ENCODE measurements at places on chromosomes 13 and 19. TPM values are rescaled to one million over a fixed set of nuclear protein-coding genes. Genes with fewer than 3 reads are reported as not detected.

The GZMM gene
- total RNA-seq = not detected

- no peak for DNase-seq
Measured at GRCh38 chr13:69565334-69565733, 542.3 kb upstream of the ATXN8OS start.

DNA sequence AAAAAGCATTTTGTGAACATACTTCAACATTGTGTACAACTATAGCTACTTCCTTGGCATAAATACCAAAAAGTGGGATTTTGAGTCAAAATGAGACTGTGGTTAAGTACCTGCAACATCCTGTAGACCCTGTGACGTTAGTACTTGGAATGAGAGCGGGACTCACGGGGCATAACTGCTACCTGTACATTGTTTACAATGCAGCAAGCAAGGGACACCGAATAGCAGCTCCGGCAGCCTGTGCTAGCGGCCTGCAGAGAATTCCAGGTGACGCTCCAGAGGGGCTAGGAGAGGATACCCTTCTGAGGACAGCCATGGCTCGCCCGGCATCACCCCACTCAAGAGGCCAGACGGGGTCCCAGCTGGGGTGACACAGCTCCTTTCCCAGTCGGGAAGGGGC is 824 bp upstream of the ZNF331 start:
- no peak for DNase-seq

The CLEC11A gene
- 8.2 TPM for total RNA-seq

DNA sequence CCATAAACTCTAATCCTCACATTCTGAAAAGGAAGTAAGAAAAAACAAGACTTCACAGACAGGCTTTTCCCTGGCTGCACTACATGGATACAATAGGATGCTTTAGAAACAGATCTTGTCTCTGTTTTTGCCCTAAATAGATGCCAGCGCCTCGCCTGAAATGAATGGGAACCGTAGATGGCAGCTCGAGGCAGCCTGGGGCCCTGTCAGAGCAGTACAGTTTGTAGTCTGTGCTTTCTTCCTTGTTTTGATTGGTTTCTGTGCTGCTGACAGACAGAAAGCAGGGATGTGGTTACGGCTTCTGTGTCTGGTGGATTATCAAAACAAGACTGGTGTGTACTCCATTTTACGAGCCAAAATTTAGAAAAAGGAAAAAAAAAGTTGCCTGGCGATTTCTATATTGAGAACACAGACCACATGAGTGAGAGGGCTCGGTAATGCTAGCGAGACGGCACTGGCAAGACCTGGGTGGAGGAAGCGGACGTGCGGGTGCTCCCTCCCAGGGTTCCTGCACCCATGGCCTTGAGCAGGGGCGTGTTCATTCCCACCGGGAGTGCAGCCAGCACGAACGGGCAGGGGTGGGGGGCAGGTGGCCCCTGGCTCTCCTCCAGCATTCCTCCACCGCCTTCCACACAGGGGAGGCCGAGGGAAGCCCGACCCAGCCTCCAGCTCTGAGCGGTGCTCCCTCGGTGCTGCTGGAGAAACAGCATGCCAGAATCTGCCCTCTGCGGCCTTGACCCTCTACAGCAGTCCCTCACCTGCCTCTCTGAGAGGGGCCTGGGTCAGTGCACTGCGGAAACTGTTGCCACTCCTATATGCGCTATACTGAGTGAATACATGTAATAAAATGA is 37.6 kb upstream of the C1QTNF9 start:
- DNase-seq = peak; percentile 90

DNA sequence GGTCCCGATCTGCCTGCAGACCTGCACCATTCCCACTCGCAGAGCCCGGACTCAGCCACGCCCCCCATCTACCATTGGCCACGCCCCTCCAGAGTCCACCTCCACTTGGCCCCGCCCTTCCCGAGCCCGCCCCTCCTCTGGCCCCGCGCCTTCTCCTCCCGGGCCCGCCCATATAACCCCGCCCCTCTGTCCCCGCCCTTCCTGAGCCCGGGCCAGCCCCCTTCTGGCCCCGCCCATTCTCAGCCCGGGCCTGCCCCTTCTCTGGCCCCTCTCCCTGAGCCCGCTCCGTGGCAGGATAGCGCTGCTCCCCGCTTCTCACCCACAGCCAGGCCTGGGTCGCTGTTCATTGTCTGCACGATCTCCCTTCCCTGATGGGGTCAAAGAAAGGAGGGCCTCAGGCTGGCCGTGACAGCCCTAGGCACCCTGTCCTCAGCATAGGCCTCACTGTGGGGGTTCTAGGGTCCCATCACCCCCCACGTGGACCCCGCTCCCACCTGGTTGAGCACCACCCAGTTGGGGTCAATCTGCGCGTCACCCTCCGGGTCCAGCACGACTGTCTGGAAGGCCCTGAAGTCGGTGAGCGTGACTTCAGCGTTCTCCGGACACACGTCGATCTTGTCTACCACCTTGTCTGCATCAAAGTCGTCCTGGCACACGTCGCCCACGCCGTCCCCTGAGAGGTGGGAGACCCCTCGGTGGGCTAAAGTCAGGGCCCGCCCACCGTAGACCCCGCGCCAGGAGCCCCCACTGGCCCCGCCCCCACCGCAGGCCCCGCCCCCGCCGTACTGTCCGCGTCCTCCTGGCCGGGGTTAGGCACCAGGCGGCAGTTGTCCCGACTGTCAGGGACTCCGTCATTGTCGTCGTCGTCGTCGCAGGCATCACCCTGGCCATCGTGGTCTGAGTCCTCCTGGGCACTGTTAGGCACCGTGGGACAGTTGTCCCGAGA is 5.7 kb downstream of the COMP start:
- DNase-seq = peak; percentile 89

The KIR2DL3 gene
- total RNA-seq = not detected

DNA sequence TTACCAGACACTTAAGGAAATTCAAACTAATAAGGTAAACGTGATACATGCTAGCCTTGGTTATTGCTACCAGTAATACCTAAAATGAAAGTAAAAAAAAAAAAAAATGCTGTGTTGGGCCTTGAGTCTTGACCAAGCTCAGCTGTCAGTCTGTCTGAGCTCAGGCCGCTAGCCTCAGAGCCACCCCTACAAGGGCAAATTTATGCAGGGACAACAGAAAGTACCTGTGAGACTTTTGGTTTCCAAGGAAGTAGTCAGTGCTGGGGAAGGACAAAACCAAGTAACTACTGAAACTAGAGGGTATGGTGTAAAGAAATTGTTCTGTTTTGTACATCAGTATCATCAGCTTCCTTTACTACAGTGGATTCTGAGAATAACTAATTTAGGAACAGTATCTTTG is 134.3 kb upstream of the SLITRK5 start:
- no peak for DNase-seq

DNA sequence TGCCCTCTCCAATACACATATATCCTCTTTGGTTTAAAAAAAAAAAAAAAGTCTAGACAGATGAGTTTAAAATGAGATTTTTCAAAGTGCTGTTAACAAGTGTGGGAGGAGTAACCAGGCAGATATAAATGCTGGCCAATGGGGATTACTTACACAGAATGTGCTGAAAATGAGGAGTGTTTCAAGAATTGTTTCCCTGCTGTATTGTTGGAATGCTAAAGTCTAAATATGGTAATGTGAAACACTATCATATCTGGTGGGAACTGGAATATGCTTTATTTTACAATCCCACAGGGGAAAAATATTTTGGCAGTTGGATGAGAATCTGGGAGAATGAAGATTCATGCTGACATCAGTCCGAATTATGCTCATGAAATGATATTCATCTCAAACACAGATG is 250.7 kb downstream of the DCT start:
- no peak for DNase-seq

GRCh38 chr13:114257014-114257413 is 22.3 kb downstream of the CDC16 start:
- DNase-seq = no peak

DNA sequence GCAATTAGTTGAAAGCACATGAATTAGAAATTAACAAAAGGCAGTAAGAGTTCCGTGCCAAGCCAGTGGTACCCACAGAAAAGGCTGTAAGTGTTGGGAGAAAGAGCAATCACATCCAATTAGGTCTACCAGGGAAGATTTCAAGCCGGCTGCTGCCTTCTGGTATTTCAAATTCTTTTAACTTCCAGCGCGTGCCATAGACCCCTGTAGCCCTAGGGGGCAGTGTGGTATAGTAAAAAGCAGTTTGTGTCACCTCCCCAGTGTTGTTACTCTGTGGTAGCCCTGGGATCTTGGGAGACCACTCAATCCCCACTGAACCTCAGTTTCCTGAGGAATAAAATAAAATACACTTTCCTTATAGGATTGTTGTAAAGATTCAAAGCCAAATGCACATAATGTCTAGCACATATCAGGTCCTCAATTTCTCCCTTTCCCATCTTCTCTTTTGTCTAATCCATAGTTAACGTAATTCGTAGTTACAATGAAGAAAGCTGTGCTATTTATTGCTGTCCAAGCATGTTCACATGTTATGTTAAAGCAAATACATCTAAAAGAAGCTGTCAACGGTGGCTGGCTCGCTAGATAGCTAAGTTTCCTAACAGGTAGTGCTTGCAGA is 230.2 kb downstream of the TDRD3 start:
- no peak for DNase-seq

The KLK3 gene
- total RNA-seq = not detected

GRCh38 chr13:27053902-27054595 is 117.6 kb downstream of the USP12 start:
- no peak for DNase-seq

The HCN2 gene
- total RNA-seq = 20.3 TPM

- no peak for DNase-seq
Measured at GRCh38 chr19:45180936-45181335, 2.4 kb downstream of the BLOC1S3 start.

DNA sequence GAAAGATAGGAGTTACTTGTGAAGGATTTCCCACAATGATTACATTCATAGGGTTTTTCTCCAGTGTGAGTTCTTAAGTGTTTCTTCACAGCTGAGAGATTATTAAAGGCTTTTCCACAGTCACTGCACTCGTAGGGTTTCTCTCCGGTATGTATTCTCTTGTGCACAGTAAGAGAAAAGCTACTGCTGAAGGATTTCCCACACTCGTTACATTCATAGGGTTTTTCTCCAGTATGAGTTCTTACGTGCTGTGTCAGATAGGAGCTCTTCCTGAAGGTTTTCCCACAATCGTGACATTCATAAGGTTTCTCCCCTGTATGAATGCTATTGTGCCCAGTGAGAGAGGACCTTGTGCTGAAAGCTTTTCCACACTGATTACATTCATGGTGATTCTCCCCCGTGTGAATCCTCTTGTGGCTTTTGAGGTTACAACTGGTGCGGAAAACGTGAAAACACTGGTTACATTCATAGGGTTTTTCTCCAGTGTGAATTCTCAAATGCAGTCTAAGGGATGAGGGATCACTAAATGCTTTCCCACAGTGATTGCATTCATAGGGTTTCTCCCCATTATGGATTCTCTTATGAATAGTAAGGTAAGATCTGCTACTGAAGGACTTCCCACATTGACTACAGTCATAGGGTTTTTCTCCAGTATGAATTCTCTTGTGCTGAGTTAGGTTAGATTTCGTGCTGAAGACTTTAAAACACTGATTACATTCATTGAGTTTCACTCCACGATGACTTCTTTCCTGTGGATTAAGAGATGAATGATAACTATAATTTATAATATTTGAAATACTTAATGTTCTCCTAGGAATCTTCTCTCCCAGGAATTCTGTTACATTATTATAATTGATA is 20.6 kb downstream of the ZNF558 start:
- no peak for DNase-seq
